Ovary (tissue), 10 donors: ENCODE measurements at places on chromosomes 2 and 18.

DNA sequence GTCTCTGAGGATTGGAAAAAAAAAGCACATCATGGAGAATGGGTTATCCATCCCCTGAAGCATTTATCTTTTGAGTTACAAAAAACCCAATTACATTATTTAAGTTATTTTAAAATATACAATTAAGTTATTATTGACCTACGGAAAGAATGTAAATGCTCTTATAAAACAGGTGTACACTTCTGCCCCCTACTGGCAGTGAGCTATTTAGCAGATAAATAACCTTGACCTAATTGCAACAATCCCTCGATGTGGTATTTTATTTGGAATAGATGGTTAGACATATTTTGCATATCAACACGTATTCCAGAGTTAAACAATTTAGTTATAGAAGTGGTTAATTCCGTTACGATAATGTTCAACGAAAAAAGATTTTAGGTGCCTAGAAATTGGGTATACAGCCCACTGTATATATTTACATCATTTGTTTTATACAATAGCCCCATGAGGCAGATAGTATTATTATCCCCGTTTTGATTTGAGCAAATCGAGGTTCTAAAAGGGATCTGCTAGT, 9.1 kb upstream of the DAW1 start:
- DNase-seq, result no peak

GRCh38 chr2:40752796-40753195, 300.9 kb upstream of the SLC8A1 start:
- no peak for DNase-seq

GRCh38 chr18:7417727-7418126, 149.4 kb upstream of the PTPRM start:
- DNase-seq, result no peak

GRCh38 chr2:168050377-168050776, 197.0 kb downstream of the STK39 start:
- no peak for DNase-seq
